ENCODE measurements at places on chromosomes 2 and 18.

GRCh38 chr2:216519154-216519762, 20.6 kb downstream of the RPL37A start:
- peak; percentile 57 for DNase-seq

DNA sequence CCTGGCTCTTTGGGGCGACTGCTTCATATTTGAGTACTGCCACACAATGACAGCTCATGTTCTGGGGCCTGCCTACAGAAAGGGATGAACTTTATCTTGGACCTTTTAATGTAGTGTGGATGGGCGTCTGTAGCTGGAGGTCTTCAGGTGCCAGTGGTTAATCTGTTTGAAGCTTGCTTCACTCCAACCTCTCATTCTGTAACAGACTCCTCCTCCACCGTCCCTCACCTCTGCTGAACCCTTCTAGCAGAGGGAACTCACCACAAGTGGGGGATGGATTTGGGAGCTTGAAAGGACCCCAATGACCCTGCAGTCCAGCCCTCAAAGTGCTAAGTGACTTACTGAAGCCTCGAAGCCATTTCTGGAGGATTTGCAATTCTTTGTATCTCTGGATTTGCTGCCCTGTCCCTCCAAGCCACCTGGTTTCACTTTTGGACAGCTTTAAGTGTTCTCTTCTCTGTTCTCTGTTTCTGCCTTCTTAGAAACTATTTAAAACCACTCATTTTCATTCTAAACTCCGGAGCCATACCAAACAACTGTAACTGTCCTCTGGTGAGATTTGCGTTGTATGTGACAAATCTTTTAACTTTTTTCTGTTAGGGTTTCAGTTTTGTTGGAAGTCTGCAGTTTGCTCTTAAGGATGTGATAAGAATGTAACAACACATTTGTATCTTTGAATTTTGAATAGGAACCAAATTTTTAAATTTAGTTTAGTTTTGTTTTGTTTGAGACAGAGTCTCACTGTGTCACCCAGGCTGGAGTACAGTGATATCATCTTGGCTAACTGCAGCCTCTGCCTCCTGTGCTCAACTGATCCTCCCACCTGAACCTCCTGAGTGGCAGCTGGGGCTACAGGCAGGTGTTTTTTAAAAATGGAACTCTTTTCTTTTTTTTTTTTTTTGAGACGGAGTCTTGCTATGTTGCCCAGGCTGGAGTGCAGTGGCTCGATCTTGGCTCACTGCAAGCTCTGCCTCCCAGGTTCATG, 37.0 kb upstream of the CASP8 start:
- no peak for DNase-seq

DNA sequence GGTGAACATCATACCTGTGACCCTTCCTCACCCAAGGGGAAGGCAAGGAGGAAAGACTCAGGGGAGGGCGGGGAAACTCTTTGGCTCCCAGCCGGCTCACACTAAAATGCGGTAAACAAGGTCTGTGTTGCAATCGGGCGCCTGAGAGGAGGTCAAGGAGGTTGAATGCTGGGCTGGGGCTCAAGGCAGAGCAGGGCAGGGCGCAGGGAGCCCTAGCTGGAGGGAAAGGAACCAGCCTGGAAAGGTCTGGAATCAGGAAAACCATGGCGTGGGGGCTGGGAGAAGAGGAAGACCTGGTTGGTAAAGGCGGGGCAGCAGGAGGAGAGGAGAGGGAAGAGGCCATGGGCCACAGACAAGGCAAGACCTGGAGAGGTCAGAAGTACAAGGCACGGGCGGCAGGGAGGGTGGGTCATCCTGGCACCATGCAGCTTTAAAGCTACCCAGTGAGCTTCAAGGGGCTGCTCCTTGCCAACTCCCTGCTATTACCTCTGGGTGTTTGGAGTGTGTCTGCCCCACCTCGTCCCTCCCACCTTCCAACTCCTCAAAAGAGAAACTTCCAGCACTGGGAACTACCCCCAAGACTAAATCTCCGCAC, 4.8 kb upstream of the TMEM37 start:
- no peak for DNase-seq

- DNase-seq: no peak
These were observed 28.9 kb upstream of the GAREM2 start for GRCh38 chr2:26144031-26144430.

DNA sequence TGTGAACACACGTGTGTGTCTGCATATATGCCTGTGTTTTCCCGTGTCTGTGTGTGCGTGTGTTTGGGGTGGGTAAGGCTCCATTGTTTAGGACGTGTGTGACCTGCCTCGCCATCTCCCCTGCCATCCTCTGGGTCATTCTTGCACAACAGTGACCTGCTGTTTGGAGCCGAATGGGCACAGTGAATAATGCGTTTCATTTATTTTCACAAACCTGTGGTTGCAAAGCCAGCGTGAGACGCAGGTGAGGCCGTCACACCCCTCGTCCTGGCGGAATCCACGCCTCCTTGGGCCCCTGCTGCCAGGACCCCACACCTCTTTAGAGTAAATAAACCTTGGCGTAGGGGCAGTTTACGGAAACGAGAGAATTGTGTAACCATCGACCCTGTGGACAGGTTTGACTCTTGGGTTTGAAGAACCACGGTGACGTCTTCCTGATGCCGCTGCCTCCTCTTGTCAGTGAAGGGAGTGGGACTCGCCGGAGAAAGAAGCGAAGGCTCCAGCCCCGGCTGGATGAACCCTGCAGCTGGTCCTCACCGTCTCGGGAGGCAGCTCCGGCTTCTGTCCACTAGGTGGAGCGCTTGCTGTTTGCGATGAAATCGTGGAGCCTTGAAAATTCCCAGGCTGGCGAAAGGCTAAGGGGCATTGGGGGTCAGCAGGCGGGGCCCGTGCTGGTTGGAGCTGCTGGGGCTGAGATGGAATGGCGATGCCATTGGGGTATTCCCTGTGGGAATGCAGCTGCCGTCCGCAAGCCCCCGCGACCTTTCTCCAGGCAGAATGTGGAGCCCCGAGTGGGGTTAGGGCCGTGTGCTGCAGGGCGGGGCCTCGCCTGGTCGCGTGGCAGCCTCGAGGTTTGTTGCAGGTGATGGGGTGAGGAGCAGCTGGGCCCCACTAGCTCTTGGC, 81.1 kb downstream of the RTP5 start:
- peak; percentile 39 for DNase-seq

DNA sequence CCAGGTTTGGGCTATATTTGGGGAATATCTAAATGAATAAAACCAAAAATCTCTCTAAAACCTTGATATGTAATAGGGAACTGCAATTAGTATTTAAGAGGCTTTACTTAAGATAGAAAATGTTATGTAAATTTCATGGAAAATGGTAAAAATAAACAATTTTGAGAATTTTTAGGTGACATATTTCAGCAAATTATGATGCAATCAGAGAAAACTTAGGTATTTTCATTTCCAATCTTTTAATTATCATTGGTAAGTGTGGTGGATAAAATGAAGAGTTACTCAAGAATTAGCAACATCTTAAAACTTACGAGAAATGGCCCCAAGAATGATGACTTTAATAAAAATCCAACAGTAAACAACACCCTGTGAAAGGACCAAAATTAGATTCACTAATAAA, 571.4 kb downstream of the ERBB4 start:
- no peak for DNase-seq

GRCh38 chr2:17752892-17753802, 463 bp downstream of the SMC6 start:
- DNase-seq: peak; percentile 10

GRCh38 chr2:215751911-215752272, 261.5 kb downstream of the MREG start:
- DNase-seq: no peak

DNA sequence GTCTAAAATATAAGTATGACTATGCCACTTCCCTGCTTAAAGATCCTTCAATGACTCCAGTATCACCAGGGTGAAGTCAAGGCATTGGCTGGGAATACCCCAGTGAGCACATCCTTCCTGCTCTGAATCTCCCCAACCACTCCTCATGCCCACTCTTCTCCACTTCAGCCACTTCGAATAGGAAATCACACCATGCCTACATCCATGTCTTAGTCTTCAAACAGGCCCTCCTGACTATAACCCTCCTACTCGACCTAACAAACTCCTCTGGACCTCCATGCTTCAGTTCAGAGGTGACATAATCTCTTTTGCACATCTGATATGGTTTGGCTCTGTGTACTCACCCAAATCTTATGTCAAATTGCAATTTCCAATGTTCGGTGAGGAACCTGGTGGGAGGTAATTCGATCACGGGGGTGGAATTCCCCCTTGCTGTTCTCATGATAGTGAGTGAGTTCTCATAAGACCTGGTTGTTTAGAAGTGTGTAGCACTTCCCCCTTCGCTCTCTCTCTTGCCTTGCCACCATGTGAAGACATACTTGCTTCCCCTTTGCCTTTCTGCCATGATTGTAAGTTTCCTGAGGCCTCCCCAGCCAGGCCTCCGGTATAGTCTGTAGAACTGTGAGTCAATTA, 87.8 kb upstream of the TFCP2L1 start:
- DNase-seq: no peak

Data from activated CD4-positive, alpha-beta T cell treated with anti-CD3 and anti-CD28 coated beads, Interleukin-2, amount 50 U/mL, for 24 hours (primary cell).